H1 (cell line): ENCODE measurements at places on chromosomes 1 and 21.

GRCh38 chr1:169892927-169893644 lies 610 bp downstream of the SCYL3 start:
- no peak for DNase-seq

GRCh38 chr1:211420389-211420788 lies 71.6 kb downstream of the RD3 start:
- DNase-seq = no peak

DNA sequence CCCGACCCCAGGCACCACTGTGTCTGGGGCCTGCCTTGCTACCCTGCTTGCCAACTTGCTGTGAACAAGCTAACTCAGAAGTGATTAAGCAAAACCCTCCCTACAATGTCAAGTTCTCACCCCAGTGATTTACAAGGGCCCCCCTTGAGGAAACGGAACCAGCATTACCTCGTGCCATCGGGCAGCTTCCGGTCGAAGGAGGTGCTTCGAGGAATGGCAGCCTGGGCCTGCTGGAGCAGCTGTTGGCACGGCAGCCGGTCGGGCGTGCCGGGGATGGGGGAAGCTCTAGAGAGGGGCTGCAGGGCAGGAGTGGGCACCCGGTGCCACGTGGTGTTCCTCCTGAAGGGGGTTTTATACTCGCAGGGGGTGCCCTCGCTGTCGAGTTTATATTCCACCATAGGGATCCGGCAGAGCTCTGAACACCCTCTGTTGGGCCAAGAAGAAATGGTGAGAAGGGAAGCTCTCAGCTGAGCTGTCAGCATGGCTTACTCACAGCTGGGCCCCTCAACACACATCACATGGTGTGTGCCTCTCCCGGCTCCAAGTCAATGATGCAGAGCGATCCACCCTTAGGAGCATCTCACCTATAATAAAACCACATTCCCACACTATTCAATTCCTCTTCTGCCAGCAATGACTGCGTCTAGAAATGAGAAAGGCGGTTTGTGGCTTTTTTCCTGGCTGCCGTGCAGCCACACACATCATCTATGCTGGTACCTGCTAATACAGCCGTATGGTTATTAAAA lies 184.4 kb downstream of the SIPA1L2 start:
- DNase-seq = no peak

DNA sequence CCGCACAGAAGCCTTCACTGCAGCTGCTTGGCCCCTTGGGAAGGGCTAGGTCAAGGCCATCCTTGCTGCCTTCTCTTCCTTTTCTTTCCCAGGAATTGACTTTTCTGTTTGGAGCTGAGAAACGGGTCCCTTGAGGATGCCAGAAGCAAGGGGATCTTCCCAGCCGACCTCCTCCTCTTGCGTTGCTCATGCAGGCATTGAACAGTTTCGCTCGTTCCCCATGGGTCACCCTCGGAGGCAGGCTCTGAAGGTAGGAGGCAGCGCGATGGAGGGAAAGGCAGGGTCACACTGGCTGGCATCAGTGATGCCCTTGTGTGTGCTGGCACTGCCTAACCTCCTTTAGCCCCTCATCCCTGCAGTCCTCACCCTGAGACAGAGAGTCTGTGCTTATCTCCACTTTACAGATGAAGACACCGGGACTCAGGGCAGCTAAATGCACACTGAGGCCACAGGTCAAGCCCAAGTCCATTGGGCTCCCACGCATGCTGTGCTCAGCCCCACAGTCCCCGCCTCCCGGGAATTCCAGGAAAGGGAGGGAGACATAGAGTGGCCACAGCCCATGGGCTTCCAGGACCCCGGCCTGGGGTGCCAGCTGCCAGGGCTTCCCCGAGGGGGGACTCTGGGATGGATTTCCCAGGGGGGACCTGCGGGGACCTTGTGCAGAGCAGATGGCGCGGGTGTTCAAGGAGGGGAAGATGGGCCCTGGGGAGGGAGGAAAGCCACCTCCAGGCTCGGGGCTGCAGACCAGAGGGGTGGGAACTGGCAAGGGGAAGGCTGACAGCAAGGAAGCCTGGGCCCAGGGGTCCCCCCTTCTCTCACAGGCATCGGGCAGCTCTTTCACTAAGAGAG lies 90.2 kb downstream of the SPSB1 start:
- DNase-seq = no peak

DNA sequence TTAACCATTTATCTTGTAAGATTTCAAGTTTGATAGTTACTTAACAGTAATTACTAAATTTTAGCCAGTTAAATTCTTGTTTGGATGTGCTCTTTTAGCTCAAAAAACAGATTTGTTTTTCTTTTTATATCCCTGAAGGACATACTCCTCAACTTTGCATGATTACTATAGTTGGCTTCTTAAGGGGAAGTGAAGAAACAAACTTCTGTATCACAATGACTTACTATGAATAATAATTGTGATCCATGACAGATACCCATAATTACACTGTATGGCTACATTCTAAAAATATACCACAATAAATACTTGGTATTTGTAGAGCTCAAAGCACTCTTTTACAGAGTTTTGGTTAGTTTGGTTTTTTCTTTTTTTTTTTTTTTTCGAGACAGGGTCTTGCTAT lies 55.8 kb downstream of the IARS2 start:
- DNase-seq = no peak

GRCh38 chr1:189125694-189126093 lies 1352.0 kb downstream of the BRINP3 start:
- DNase-seq = no peak

- DNase-seq = no peak
Observed at GRCh38 chr1:91750398-91750996, 135.5 kb downstream of the TGFBR3 start.

- DNase-seq = no peak
Observed at GRCh38 chr1:222606757-222607156, 11.1 kb upstream of the MIA3 start.
